Right lung (tissue), 10 donors: ENCODE measurements at places on chromosomes 12 and 14. TPM values are rescaled to one million over a fixed set of nuclear protein-coding genes. Genes with fewer than 3 reads are reported as not detected.

The ZNF385A gene
- 9.2 TPM for polyA plus RNA-seq

DNA sequence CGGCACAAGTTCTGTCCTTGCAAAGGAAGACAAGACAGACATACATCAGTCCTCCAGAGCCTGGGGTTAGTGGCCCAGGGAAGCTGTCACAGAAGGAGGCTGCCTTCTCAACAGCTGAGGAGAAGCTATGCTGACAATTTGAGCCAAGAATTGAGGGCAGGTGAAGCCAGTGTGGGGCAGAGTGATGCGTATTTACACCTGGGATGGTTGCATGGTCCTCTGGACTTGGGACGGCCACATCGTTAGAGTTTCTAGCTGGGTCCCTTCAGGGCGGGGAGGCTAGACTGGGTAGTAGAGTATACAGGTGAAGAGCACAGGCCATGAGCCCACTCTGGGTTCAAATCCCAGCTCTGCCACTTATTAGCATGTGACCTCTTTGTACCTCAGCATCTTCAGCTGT is 16.5 kb downstream of the KRT85 start:
- no peak for DNase-seq

The OAS2 gene
- polyA plus RNA-seq: 11.2 TPM

GRCh38 chr14:45785240-45785639 is 532.2 kb upstream of the MIS18BP1 start:
- no peak for DNase-seq

DNA sequence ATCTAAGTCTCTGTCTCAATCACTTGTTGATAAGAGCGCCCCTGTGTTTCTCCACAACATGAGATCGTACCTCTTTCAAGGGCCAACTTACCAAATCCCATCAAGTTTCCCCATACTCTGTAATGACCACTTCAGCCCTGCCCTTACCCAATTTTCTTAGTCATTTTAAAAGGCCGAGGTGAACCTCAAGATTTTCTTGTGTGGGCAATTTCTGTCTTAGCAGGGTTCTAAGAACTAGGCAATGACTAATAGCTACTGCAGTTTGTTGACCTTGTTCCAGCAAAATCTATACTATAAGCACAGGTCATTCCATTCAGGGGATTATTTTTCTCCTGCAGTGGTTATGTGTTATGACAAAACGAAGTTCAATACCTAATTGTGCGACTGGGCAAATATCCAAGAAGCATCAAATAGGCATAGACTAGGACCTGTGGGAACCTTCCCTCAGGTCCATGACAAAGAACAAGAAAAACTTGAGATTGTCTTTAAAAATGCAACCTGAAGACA is 359.8 kb downstream of the PCNX1 start:
- DNase-seq: no peak

- DNase-seq: no peak
Observed at GRCh38 chr14:31029016-31029970, 3.1 kb upstream of the STRN3 start.

GRCh38 chr12:50677858-50678257 is 86.0 kb upstream of the ATF1 start:
- no peak for DNase-seq

The KRT5 gene
- 0.47 TPM for polyA plus RNA-seq

- DNase-seq: no peak
Observed at GRCh38 chr14:100725587-100726387, 905 bp upstream of the DLK1 start.
